ENCODE measurements at places on chromosomes 12 and 14. TPM values are rescaled to one million over a fixed set of nuclear protein-coding genes. Genes with fewer than 3 reads are reported as not detected.

DNA sequence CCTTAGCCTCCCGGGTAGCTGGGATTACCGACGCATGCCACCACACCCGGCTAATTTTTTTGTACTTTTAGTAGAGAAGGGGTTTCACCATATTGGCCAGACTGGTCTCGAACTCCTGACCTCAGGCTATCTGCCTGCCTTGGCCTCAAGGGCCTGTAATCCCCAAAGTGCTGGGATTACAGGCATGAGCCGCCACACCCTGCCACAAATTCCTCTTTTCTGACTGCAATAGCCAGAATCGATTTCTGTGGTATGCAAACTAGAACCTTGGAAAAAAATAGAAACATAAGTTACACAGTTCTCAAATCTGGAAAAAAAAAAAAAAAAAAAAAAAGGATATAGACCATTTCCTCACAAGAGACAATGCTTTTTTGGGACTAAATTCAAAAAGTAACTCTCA lies 184.6 kb upstream of the EGLN3 start:
- DNase-seq = no peak

DNA sequence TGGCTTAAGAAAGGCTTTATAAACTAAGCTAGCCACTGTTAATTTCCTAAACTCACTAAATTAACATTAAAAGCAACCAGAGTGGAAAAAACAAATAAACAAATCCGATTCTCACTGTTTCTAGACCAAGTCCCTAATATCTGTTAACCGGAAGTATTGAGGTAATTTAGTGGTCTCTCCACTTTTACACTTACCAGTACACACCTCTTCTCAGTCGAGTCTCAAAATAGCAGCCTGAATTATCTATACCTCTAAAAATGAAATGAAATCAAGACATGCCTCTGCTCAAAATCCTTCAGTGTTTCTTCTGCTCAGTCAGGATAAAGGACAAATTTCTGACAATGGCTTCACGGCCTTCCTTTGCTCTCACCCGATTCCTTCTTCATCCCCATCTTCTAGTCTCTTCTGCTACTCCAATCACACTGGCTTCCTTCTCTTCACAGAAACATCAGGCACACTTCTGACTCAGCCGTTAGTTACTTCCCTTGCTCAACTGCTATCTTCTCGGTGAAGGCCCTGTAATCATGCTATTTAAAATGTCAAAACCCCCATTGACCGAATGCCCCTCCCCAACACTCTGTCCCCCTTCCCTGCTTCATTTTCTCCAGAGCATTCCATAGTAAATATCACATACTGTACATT lies 161.3 kb downstream of the KITLG start:
- DNase-seq = peak; percentile 19

DNA sequence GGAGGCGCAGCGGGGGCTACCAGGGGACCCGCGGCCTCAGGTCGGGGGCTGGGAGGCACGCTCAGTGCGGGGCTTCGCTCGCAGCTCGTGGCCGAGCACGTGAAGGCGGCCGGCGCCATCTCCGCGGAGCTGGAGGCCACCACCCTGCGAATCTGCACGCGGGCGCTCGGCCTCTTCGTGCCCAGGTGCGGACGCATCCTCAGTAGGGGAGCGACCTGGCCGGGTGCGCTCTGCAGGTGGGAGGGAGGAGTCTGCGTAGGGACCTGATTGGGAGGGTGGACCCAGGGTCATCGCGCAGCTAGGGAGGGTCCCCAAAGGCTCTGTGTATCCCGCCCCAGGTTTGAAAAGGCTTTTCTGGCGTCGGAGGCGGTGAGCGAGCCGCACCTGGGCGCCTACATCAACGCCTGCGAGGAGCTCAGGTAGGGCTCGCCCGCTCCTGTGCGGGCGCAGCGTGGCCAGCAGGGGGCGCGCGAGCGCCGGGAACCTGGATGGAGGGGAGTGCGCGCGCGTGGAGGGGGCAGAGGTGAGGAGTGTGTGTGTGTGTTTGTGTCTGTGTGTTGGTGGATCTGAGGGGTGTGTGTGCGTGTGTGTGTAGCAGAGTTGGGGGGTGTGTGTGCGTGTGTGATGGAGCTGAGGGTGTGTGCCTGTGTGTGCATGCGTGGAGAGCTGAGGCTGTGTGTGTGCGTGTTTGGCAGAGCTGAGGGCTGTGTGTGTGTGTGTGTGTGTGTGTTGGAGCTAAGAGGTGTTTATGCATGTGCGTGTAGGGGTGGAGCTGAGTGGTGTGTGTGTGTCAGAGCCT lies 10.3 kb downstream of the EXOC3L4 start:
- DNase-seq = peak; percentile 31

- DNase-seq = peak; percentile 21
Measured at GRCh38 chr14:104882325-104882973, 17.4 kb downstream of the CEP170B start.

DNA sequence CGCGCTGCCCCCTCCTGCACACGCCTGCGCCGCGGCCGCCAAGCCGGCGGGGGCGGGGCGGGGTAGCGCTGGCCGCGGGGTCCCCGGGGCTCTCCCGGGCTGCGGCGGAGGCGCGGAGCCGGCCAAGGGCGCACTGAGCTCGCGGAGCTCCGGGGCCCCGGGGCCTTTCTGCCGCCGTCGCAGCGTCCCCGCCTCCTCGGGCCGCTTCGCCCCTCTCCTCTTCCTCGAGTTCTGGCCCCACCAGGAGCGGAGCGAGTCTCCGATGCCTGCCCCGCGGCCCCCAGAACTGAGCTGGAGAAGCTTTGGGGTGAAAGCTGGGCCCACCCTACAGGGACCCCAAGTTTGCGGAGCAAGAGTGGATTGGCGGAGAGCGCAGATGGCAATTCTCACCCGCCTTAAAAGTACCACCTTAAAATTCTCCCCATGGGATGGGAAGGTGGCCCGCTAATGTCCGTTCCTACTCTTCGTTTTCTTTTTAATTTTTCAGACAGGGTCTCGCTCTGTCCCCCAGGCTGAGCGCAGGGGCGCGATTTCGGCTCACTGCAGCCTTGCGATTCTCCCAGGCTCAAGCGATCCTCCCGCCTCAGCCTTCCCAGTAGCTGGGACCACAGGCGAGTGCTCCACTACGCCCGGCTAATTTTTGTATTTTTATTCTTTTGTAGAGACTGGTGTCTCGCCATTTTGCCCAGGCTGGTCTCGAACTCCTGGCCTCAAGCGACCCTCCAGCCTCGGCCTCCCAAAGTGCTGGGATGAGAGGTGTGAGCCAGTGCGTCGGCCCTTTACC lies 129.6 kb downstream of the NDUFA12 start:
- no peak for DNase-seq

DNA sequence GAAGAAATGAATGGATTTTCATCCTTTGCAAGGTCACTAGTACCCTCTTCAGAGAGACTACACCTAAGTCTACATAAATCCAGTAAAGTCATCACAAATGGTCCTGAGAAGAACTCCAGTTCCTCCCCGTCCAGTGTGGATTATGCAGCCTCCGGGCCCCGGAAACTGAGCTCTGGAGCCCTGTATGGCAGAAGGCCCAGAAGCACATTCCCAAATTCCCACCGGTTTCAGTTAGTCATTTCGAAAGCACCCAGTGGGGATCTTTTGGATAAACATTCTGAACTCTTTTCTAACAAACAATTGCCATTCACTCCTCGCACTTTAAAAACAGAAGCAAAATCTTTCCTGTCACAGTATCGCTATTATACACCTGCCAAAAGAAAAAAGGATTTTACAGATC lies 40.8 kb downstream of the SPATA7 start:
- no peak for DNase-seq

DNA sequence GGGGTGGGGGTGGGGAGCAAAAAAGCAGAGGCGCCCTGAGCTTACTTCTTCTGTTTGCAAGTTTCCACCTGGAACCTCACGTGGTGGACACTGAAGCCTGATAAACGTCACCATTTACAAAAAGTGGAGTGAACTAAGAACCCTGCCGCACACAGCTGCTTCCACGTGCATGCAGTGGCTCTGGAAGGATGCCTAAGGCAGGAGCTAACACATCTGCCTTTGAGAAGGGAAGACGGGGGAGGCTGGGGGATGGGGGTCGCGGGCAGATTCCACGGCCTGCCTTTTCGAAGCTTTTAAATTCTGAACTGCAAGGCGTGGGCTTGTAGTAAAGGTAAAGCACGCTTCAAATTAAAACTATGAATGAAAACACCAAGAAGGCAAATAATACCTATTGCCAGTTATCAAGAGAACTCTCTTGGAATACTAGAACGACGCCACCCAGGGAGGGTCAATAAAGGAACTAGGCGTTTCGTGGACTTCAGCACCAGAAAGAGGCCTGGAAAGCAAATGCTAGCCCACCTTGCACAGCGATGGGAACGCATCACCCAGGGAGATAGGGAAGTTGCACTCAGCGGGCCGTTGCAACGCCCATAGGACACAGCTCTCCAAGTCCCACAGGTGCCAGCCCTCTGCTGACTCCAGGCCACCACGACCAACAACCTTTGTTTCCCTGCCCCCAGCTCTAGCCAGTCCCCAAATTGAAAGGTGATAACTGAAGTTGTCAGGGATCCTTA lies 61.8 kb downstream of the TESC start:
- DNase-seq = no peak

DNA sequence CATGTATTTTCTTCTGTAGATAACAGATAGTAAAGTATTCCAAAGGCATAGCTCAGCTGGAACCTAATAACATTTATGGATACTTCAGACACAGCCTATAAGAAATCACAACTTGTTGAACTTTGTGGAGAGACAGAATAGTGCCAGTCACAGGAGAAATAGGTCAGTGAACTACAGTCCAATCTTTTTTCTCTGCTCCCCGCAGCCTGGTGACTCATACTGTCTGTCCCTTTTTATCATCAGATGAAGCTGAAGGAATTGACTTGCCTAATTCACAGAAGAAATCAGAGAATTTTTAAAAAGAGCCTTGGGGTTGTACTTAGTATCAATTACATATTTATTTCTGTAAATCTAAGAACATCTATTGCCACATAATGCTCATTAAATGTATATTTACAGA lies 222.3 kb downstream of the ALG10 start:
- peak; percentile 11 for DNase-seq

DNA sequence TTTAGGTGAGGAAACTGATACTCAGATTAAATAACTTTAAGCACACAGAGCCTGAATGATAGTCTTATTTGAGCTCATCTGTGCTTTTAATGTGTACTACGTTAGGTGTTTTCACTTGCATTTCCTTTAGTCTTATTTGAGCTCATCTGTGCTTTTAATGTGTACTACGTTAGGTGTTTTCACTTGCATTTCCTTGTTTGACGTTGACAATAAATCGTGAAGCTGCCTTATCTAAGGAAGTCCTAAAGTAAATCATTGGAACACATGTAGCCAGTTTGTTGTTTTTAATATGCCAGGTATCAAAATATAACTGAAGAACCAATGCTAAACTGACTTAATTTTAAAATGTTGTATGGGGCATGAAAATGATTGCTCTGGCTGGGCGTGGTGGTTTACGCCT lies 2.0 kb downstream of the RAP1B start:
- DNase-seq = no peak

GRCh38 chr12:120599672-120600552 lies 18.7 kb upstream of the POP5 start:
- no peak for DNase-seq

- DNase-seq = no peak
Measured at GRCh38 chr12:57011438-57012424, 4.6 kb downstream of the TAC3 start.

GRCh38 chr12:49946086-49946485 lies 4.5 kb upstream of the AQP2 start:
- DNase-seq = no peak

GRCh38 chr12:21697904-21698630 lies 40.4 kb upstream of the LDHB start:
- DNase-seq = no peak

- DNase-seq = peak; percentile 27
Measured at GRCh38 chr12:48796976-48797375, 8.1 kb upstream of the ADCY6 start.

DNA sequence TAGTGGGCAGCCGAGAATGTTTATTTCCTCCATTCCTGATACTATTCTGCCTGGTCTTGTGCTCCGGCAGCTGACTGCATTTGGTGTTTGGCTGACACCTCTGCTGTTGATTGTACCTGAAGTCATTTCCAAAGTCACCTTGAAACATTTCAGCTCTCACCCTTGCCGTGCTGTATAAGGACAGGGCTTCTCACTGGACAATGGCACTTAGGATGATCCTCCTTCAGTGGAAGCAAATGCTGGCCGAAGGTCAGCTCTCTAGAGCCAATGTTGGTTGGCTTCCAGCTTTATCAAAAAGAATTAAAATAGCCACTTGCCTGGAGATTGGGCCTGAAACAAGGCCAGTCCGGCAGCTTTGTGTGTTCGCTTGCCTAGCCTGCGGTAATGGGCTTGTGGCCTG lies 44.0 kb downstream of the ACACB start:
- DNase-seq = no peak

- no peak for DNase-seq
Measured at GRCh38 chr12:97760601-97761000, 298.0 kb downstream of the RMST start.

GRCh38 chr12:77968571-77968970 lies 137.9 kb downstream of the NAV3 start:
- DNase-seq = no peak

DNA sequence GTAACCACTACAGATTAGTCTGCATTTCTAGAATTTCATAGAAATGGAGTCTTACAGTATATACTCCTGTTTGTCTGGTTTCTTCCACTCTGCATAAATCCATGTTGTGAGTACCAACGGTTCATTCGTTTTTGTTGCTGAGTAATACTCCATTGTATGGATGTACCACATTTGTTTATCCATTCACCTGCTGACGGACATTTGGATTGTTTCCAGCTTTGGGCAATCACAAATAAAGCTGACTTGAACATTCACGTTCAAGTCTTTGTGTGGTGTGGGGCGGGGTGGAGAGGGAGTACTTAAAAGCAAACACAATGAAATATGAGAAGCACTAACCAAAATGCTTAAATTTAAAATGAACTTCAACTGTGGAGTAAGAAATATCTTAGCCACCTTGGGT lies 7.1 kb downstream of the HECTD4 start:
- DNase-seq = no peak

DNA sequence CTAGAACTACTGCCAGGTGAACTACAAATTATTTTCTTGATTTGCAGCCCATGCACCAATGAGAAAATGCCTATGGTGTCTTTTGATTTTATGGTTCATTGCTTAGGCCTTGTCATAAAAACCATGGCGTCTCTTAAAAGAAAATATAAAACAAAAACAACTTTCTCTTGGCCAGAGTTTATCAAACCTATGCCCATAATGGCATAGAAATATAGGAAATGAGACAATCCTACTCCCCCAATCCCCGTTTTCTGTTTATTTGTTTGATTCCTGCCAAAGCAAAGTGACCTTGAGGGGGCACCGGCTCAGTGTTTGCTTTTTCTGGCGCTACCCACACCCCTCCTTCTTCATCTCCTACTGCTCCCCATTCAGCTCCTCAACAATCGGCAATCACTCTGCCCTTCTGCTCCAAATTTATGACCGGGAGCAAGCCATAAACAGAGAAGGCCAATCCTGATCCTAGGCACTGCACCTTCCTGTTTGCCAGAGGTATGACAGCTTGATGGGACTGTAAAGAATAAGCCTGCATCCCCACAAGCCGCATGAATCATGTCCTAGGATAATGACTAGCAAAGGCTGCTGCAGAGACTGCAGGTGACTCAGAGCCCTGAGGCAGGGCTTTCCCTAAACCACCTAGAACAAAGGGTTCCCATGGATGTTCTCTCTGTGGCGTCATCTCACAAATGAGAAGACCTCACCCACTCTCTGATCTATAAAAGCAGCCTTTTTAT lies 874.9 kb downstream of the NRXN3 start:
- peak; percentile 97 for DNase-seq

The YLPM1 gene
- total RNA-seq = 14.0 TPM

The SERPINA5 gene
- total RNA-seq = not detected

The AVPR1A gene
- total RNA-seq = not detected

The PHETA1 gene
- 4.2 TPM for total RNA-seq

The TGM1 gene
- total RNA-seq = 0.76 TPM

The TMTC2 gene
- total RNA-seq = 1.6 TPM

The SIX6 gene
- total RNA-seq = not detected

The TRIAP1 gene
- 48.3 TPM for total RNA-seq

The JAG2 gene
- total RNA-seq = 0.48 TPM

Data from HT1080 (cell line).